ENCODE measurements at places on chromosomes 6 and 20.
A peak's percentile ranks its signal among the peaks of the same experiment; 100 is the strongest.

DNA sequence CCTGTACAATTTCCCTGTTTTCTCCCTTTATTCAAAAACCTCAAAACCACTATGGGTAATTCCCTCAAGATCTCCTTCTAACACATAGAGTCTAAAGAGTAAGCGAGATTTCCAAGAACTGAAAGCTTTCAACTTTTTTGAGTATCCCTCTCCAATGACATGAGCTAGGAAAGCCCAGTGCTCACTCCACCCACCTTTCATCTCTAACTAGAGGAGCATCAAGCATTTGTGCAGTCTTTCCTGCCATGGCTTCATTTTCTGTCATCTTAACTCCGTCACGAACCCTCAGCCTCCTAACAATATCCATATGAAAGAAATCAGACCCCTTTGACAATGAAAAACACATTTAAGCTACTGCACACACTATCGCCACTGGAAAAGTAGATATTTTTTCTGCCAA is 91.9 kb upstream of the SUPT3H start:
- DNase-seq = no peak

DNA sequence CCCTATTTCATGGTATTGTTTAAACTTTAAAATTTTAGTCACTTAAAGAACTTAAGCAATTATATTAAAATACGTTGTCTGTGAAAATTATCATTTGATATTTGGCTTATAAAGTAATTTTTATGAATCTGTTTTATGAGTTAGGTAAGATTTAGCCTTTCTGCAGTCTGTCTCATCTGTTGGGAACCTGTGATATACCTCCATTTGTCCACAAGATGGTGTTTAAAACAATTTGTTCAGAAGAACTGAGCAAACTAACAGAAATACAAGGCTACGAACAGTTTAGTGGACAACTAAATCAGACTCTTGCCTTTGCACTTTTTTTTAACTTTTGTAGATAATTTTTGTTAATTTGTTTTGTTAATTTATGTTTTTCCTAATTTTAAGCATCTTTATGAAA is 92.4 kb downstream of the COL9A1 start:
- peak; percentile 17 for DNase-seq

- DNase-seq = no peak
Measured at GRCh38 chr20:64115171-64115911, 8.0 kb upstream of the NPBWR2 start.

GRCh38 chr20:25058051-25058846 is at the start of gene ACSS1:
Gene ACSS1, minus strand, starts transcription at chr20:25058139. Its CDS starts 37 bp downstream, at chr20:25058102.
- DNase-seq = peak; percentile 83

DNA sequence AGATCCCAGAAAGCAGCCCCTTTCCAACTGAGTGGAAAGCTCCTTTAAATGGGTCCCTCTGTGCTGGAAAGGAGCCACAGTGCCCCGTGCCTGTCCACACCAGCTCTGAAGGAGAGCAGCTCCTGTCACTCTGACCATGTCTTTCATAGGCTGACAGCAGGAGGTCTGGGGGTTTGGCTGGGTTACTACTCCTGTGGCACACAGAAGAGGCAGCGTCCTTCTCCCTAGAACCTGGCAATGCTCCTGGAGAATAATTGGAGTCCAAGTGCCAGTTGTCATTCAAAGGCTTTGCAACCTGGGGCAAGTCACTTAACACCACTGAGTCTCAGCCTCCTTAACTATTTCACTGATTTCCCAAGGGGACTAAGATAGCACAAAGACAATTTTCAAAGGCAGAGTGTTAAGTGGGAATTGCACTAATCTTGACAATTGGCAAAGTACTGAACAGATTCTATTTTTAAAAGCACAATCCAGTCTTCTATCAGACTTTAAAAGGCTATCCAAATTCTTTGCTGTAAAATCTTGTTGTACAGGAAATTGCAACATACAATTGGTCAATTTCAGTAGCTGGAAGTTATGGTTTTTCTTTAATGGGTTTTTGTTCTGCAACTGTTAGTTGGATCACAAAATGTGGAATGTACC is 457.2 kb downstream of the KIF16B start:
- DNase-seq = no peak

GRCh38 chr20:41054847-41055230 is 26.2 kb downstream of the TOP1 start:
- no peak for DNase-seq

GRCh38 chr6:11207199-11207968 is 25.1 kb downstream of the NEDD9 start:
- no peak for DNase-seq

GRCh38 chr20:3699037-3699436 is 13.4 kb downstream of the SIGLEC1 start:
- DNase-seq = no peak
